ENCODE measurements at places on chromosomes 7 and 10.

DNA sequence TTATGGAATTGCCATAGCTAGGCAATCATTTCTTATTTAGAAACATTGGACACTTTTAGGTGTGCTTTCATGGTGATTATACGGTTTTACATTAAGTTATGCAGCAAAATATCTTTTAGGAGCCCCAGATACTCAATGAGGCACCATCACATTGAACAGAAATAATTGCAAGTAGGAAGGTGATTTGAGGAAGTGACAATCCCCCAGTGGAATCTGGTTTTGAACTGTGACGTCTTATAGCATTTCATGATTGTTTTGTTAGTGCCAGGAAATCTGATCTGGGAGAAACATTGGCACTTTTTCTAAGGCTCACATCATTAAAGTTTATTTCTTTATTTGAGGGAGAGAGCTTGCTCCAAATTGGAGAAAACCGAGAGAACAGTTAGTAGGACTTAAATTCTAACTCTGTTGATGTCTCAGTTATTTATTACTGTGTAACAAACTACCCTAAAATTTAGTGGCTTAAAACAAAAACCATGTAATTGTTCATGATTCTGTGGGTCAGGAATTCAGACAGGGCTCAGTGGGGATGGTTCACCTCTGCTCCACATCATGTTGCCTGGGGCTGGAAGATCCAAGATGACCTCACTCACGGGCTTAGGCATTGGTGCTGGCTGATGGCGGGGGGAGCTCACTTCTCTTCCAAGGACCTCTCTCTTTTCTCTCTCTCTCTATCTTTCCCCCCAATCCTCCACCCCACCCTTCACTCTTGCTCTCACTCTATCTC is 78.2 kb upstream of the STEAP1B start:
- ATAC-seq = no peak

GRCh38 chr10:42985436-42986316 is 91.2 kb upstream of the RET start:
- no peak for ATAC-seq

- ATAC-seq = no peak
Measured at GRCh38 chr10:27801171-27801785, 55.7 kb upstream of the MKX start.

DNA sequence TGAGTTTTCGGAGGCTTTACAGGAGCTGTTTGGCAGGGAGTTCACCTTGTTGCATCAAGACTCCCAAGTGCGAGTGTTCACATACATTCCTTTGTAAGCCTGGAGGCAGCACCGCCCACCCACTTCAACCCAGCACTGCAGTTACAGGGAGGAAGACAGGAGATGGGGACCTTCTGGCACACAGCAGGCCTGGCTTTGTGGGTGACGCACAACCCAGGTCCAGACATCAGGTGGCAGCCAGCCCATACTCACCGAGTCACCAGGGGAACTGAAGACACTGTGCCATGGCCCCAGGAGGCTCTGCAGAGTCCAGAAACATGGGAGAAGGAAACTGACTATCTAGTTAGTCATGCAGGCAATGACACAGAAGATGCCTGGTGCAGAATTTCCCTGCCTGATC is 305.9 kb upstream of the RNF32 start:
- ATAC-seq = no peak

DNA sequence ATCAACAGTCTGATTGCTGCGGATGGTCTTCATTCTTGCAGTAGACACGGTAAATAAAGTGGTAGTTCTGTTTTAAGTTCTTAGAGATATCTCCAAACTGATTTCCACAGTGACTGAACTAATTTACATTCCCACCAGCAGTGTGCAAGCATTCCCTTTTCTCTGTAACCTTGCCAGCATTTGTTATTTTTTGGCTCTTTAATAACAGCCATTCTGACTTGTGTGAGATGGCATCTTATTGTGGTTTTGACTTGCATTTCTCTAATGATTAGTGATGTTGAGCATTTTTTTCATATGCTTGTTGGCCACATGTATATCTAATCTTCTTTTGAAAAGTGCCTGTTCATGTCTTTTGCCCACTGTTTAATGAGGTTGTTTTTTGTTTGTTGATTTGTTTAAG is 30.2 kb upstream of the CXCL12 start:
- ATAC-seq = no peak

DNA sequence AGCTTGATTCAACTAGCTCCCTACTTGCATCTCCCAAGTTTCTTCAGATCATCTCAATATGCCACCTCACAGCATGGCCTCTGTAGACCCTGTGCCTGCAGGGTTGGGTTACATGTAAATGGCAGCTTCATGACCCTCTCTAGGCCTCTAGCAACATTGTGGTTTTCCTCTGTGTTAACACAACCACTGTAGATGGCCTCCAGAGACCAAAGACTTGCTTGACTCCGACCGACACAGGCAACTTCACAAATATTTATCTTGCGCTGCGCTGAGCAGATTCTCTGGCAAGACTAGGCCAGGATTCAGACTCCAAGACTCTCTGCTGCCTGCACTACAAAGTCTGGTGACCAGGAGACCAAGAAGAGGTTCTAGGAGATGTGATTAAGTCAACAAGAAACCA is 75.9 kb downstream of the CNOT4 start:
- no peak for ATAC-seq

DNA sequence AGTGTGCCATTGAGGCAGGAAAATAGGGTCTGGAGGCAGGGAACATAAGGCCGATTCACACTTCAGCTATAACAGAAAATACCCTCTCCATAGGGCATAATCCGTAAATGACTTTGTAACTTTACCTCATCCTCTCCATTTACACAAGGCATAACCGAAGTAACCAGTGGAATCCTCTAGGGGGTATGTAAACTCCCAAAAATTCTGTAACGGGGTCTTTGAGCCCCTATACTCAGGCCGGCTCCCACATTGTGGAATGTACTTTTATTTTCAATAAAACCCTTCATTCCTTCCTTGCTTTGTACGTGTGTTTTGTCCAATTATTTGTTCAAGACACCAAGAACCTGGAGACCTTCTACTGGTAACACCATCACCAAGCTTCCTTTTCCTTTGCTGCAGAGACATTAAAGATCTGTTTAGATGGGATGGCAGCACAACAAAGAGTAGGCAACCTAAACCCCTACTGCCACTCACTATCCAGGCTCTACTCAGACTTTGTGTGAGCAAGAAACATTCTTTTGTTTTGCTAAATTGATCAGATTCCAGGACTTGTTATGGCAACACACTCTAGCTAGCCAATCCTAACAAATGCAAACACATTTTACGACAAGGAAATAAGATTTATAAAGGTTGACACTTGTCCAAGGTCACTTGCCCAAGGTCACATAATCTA is 99.3 kb downstream of the DGKI start:
- ATAC-seq = no peak

GRCh38 chr10:76342996-76343395 is 911.6 kb downstream of the LRMDA start:
- ATAC-seq = no peak

DNA sequence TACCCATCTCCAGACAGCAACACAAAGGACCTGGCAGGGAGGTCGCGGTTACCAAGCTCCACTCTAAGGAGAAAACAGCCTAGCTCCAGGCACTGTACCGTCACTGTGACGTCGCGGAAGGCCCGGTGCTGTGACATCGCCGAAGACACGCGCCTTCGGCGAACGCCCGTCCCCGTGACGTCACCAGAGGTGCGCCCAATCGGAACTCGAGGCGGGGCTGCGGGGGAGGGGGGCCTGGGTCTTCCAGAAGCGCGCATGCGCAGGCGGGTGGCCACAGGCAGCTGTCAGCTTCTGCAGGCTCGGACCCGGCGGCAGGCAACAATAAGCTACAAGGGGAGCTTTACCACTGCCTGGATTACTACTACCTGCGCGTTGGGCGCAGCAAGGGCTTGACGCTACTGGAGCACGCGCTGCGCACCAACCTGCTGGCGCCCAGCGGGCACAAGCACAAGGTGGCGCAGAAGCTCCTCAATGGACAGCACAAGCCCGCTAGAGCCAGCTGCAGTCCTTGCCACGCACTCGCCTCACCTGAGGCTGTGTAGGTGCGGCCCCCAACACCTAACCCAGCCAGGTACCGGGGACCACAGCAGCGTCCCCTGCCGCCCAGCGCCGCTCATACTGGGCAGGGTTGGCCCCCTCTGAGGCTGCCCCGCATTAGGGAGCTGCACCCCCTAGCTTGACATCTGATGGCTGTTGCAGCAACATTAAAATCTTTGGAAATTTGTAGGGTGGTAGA is 208.4 kb downstream of the TPST1 start:
- ATAC-seq = peak; percentile 94

GRCh38 chr10:73920089-73920488 is 9.2 kb downstream of the PLAU start:
- ATAC-seq = peak; percentile 70

- no peak for ATAC-seq
Measured at GRCh38 chr7:80999771-81000170, 80.9 kb upstream of the SEMA3C start.

- ATAC-seq = no peak
Measured at GRCh38 chr10:11406746-11407145, 204.7 kb downstream of the USP6NL start.

- ATAC-seq = no peak
Measured at GRCh38 chr10:23927576-23928325, 281.2 kb upstream of the KIAA1217 start.

- ATAC-seq = no peak
Measured at GRCh38 chr7:74271742-74272141, 17.5 kb upstream of the CLIP2 start.

DNA sequence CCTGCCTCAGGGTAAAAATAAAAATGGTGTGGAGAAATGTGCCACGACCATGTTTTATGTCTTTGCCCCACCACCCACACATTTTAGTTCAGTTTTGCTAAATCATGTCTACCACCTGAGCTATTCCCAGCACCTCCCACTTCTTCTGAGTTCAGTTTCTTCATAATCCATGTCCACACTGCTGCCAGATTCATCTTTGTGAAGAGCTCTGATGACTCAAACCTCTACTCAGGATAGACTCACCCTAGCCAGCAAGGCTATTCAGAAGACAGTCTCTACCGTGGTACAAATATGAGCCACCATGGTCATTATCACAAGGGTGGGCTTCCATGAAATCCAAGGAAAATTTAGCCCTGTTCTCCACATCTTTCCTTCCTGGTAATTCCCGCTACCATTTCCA is 231.1 kb upstream of the PRKCQ start:
- ATAC-seq = no peak

GRCh38 chr10:74746813-74747212 is 79.6 kb upstream of the KAT6B start:
- ATAC-seq = no peak

- no peak for ATAC-seq
Measured at GRCh38 chr10:20274571-20274970, 458.3 kb downstream of the PLXDC2 start.

DNA sequence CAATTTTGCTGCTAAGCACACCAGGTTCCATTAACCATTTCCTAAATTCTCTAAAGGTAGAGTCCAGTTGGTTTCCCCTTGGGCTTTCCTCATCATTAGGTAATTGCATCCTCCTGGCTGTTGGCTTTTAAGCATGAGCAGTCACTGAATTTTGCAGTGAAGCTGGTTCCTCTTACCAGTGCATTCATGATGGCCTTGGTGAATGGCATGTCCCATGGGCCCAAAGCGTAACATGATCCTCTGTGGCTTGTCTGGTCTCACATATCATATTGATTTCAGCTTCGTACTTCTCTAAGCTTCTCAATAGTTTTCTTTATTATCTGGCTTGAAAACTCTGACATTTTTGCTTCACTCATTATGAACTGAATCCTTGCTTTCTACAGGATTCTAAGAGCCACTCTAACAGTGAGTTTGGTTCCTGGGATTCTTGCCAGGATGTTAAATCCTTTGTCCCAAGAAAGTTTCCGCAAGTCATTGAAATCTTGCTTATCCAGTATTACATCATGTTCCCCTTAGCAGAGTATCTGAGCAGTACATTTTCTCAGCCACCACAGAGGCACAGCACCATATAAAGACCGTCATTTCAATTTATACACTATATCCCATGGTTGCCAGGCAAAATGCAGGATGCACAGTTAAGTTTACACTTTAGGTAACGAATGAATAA is 134.2 kb downstream of the PTN start:
- no peak for ATAC-seq

DNA sequence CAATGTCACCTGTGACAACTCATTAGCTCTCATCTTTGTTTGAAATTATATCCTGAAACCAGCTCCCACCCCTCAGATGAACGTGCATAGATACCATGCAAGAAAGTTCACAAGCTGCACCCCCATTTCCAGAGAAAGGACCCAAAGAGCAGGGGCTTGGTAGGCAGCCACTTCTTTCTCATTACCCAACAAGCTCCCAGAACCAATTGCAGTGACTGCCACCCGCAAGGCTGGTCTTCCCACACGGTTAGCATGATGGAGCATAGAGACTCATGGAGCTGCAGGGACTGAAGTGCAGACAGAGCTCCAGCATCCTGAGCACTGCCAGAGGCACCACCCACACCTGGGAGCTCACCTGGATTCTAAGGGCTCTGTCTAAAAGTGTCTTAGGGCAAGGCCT is 28.5 kb downstream of the FRMPD2 start:
- no peak for ATAC-seq

- peak; percentile 39 for ATAC-seq
Measured at GRCh38 chr7:97732565-97733275, 834 bp downstream of the TAC1 start.

DNA sequence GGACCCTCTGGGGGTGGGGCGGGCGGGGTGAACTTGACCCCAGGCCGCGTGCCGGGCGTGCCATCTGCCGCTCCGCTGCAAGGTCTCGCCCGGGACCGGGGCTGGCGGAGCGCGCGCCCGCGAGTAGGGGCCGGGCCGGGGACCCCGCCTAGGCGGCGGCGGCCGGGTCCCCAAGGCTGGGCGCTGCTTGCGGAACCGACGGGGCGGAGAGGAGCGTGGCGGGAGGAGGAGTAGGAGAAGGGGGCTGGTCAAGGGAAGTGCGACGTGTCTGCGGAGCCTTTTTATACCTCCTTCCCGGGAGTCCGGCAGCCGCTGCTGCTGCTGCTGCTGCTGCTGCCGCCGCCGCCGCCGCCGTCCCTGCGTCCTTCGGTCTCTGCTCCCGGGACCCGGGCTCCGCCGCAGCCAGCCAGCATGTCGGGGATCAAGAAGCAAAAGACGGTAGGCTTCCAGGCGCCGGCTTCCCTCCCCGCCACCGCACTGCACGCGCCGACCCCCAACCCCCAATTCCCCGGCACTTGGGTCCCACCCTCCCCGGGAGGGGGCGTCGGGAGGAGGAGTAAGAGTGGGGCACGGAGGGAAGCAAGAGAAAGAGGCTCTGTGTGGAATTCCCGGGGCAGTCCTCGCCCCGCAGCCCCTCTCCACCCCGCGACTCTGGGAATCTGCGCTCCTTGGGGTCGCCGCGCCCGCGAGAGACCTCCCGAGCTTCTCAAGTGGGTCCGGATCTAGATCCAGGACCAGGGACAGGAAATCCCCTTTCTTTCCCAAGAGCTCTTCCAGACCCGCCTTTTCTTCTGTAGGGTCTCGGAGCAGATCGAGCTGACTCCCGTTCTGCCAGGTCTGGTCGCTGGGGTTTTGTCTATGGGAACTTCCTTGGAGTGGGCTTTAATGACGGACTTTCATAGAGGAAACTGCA is at the start of gene PAPSS2:
Gene PAPSS2, plus strand, starts transcription at position 308 of the 913 bp plus-strand sequence. Its CDS starts 104 bp downstream, at position 412.
- ATAC-seq = peak; percentile 66
